Heart right ventricle (tissue), 16 donors: ENCODE measurements at places on chromosomes 2 and 18. TPM values are rescaled to one million over a fixed set of nuclear protein-coding genes. Genes with fewer than 3 reads are reported as not detected.
A peak's percentile ranks its signal among the peaks of the same experiment; 100 is the strongest.

DNA sequence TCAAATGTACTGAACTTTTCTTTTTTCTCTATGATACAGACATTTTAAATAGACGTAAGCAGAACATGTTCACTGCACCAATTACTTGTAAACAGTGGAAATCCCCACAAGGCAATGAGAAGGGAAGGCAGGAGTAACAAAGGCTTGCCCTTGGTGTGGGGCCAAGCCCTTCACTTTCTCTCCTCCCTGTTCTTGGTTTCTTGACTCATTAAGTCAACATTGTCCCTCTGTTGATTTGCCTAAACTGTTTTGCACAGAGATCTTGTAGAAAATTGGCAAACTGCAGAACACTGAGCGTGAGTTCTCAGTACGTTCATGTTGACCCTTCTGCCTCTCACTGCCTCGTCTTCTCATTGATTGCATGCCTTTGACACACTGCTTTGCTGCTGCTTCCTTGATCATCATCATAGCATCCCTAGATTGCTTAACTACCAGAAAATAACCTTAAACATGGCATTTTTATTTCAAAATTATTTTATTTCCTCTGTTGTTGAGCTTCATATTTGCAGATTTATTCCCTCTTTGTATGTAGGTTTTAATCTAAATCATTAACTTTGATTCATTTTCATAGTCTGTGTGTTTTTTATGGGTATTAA, 257.7 kb downstream of the PTGR3 start:
- no peaks in the 10 kb centered on the region for H3K36me3 ChIP-seq
- H3K27me3 ChIP-seq, result no peaks in the 10 kb centered on the region
- H3K4me3 ChIP-seq, result no peak overlapping the region
- H3K27ac ChIP-seq, result no peak overlapping the region
- no peak for DNase-seq

DNA sequence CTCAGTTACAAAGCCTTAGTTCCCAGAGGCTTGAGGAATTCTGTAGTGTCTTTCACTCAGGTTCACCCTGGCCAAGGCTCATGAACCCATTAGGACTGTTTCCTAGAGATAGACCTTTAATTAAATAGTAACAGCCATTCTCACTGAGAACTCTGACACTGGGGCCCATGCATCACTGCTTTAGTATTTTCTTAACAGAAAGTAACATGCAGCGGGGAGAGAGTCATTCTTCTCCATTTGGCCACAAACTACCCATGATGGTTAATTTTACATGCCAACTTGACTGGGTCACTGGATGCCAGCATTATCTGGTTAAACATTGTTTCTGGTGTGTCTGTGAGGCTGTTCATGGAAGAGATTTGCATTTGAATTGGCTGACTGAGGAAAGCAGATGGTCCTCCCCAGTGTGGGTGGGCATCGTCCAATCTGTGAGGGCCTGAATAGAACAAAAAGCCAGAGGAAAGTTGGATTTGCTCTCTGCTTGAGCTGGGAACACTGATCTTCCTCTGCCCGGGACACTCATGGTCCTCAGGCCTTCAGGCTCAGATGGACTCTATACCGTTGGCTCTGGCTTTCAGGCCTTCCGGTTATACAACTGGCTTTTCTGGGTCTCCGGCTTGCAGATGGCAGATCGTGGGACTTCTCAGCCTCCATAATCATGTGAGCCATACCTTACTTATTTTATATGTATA, 5.6 kb upstream of the CPLX4 start:
- H3K27ac ChIP-seq, result no peak overlapping the region
- no peaks in the 10 kb centered on the region for H3K4me1 ChIP-seq
- H3K4me3 ChIP-seq, result no peak overlapping the region
- peaks cover 32% of the 10 kb centered on the region for H3K36me3 ChIP-seq
- no peak for DNase-seq
- H3K27me3 ChIP-seq, result no peaks in the 10 kb centered on the region

Gene CRYGD
- not detected for total RNA-seq

Gene EIF4E2
- total RNA-seq, result 37.4 TPM

DNA sequence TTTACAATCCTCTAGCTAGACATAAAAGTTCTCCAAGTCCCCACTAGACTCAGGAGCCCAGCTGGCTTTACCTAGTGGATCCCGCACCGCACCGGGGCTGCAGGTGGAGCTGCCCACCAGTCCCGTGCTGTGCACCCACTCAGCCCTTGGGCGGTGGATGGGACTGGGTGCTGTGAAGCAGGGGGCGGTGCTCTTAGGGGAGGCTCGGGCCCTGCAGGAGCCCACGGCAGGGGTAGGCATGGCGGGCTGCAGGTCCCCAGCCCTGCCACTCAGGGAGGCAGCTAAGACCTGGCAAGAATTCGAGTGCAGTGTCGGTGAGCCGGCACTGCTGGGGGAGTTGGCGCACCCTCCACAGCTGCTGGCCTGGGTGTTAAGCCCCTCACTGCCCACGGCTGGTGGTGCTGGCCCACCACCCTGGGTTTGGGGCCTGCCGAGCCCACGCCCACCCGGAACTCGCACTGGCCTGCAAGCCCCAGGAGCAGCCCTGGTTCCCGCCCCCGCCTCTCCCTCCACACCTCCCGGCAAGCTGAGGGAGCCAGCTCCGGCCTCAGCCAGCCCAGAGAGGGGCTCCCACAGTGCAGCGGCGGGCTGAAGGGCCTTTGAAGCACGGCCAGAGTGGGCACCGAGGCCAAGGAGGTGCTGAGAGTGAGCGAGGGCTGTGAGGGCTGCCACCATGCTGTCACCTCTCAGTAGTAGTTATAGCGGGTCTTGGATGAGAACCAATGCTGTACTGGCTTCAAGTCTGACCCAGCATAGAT, 255.2 kb downstream of the CDH7 start:
- no peaks in the 10 kb centered on the region for H3K27me3 ChIP-seq
- DNase-seq, result peak; percentile 11
- H3K36me3 ChIP-seq, result no peaks in the 10 kb centered on the region
- H3K4me3 ChIP-seq, result no peak overlapping the region
- no peaks in the 10 kb centered on the region for H3K4me1 ChIP-seq
- H3K27ac ChIP-seq, result no peak overlapping the region

Gene ZBTB14
- total RNA-seq, result 8.6 TPM

GRCh38 chr18:42706029-42706608, 409.4 kb downstream of the RIT2 start:
- H3K27ac ChIP-seq, result no peak overlapping the region
- H3K4me1 ChIP-seq, result no peaks in the 10 kb centered on the region
- no peak overlapping the region for H3K4me3 ChIP-seq
- H3K27me3 ChIP-seq, result no peaks in the 10 kb centered on the region
- no peaks in the 10 kb centered on the region for H3K36me3 ChIP-seq

DNA sequence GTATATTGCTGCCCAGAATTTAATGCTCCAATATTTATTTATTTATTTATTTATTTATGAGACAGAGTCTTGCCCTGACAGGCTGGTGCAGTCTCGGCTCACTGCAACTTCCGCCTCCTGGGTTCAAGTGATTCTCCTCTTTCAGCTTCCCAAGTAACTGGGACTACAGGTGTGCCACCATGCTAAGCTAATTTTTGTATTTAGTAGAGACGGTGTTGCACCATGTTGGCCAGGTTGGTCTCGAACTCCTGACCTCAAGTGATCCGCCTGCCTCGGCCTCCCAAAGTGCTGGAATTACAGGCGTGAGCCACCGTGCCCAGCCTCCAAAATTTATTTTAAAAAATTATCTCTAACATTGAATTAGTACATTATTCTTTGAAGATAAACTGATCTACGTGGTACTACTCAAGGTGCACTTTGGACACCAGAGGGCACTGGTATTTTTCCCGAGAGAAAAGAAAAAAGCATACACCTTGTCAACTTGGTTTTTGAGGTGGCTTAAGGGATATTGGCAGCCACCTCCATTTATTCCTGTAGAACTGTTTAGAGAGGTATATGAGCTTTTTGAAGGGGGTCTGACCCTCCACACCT, 1.4 kb upstream of the IDH1 start:
- H3K27ac ChIP-seq, result peak overlapping the region; percentile 68
- H3K4me1 ChIP-seq, result peaks cover 14% of the 10 kb centered on the region
- H3K27me3 ChIP-seq, result no peaks in the 10 kb centered on the region

DNA sequence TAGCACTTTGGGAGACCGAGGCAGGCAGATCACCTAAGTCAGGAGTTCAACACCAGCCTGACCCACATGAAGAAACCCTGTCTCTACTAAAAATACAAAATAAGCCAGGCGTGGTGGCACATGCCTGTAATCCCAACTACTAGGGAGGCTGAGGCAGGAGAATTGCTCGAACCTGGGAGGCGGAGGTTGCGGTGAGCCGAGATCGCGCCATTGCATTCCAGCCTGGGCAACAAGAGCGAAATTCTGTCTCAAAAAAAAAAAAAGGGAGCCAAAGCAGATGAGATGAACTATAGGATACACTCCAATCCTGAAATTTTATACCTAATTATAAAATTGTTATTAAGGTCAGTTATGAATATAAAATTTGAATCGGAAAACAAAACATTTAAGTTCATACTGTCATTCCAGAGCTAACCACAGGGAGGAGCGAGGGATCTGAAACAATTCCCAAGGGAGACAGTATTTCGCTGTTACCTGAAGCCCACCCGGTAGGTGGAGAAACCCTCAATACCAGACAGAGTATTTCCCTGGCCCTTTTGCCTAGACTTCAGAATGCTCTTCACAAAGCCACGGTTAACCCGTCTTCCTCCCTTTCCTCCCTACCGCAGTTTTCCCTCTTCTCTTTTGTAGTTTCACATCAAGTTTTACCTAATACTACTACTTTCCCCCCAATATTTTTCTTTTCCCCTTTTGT, 1.4 kb downstream of the PPM1G start:
- peaks cover 35% of the 10 kb centered on the region for H3K4me1 ChIP-seq

DNA sequence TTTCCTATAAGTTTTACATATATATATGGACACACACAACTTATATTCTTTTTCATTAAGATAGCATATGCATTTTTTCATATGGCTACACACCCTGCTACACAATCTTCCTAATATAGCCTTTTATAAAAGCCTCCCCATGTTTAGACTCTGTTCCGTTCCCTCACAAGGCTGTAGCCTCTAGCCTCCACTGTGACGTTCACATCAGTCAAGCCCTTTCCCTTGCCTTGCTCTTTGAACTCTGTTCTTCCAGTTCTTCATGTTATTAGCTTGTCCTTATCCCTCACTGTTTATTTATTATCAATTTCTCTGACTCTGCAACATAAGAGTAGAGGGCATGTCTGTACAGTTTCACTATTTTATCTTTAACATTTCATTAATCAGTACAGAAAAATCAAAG, 38.9 kb downstream of the HADHB start:
- H3K27me3 ChIP-seq, result no peaks in the 10 kb centered on the region
- no peaks in the 10 kb centered on the region for H3K4me1 ChIP-seq
- no peak for DNase-seq
- H3K27ac ChIP-seq, result no peak overlapping the region
- no peak overlapping the region for H3K4me3 ChIP-seq

- no peaks in the 10 kb centered on the region for H3K4me1 ChIP-seq
- no peak overlapping the region for H3K27ac ChIP-seq
- no peaks in the 10 kb centered on the region for H3K27me3 ChIP-seq
- no peaks in the 10 kb centered on the region for H3K36me3 ChIP-seq
Measured at GRCh38 chr2:937530-937929, 13.1 kb upstream of the SNTG2 start.

- no peak within 1 kb of the TSS for H3K27ac ChIP-seq
- no peaks in the 10 kb centered on the region for H3K27me3 ChIP-seq
- H3K4me1 ChIP-seq, result no peaks in the 10 kb centered on the region
- peak; percentile 3 for DNase-seq
- no peaks in the 10 kb centered on the region for H3K36me3 ChIP-seq
Measured at GRCh38 chr18:26133652-26134051, at the start of gene PSMA8. Gene PSMA8, plus strand, starts transcription at chr18:26133869. Its CDS starts 97 bp downstream, at chr18:26133966.

DNA sequence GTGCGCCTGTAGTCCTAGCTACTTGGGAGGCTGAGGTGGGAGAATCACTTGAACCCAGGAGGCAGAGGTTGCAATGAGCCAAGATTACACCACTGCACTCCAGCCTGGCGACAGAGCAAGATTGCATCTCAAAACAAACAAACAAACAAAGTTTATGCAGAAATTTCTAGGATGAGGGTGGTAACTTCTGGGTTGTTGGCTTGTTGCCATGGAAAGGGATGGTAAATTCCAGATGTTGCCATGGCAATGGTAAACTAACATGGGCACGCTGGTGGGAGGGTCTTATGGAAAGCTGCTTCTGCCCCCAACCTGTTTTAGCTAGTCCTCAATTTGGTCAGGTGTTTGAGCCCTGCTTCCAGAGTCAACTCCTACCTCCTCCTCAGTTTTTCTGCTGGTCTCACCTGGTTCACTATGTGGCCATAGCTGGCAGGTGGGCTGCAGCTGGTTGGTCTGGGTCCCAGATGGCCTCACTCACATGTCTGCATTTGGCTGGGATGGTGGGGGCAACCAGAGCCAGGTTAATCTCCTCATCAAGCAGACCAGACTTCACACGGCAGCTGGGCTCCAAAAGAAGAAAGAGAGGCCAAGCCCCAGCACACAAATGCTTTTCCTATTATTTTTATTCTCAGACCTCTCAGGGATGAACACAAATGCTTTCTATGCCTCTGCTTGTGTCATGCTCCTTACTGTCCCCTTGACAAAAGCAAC, 26.6 kb upstream of the TEX44 start:
- no peak overlapping the region for H3K27ac ChIP-seq
- no peaks in the 10 kb centered on the region for H3K4me1 ChIP-seq
- no peaks in the 10 kb centered on the region for H3K27me3 ChIP-seq
- H3K4me3 ChIP-seq, result no peak overlapping the region
- no peaks in the 10 kb centered on the region for H3K36me3 ChIP-seq

GRCh38 chr2:201882353-201883090, 76.2 kb downstream of the CDK15 start:
- H3K4me1 ChIP-seq, result peaks cover 40% of the 10 kb centered on the region
- no peaks in the 10 kb centered on the region for H3K36me3 ChIP-seq
- peak overlapping the region; percentile 83 for H3K27ac ChIP-seq
- no peak overlapping the region for H3K4me3 ChIP-seq
- H3K27me3 ChIP-seq, result peaks cover 4% of the 10 kb centered on the region
- peak; percentile 54 for DNase-seq

GRCh38 chr18:45650321-45650720, 35.0 kb downstream of the SLC14A2 start:
- H3K27me3 ChIP-seq, result no peaks in the 10 kb centered on the region
- no peak overlapping the region for H3K4me3 ChIP-seq
- DNase-seq, result no peak
- no peak overlapping the region for H3K27ac ChIP-seq
- no peaks in the 10 kb centered on the region for H3K4me1 ChIP-seq

- H3K4me1 ChIP-seq, result no peaks in the 10 kb centered on the region
- H3K4me3 ChIP-seq, result no peak overlapping the region
- no peak for DNase-seq
- no peak overlapping the region for H3K27ac ChIP-seq
Measured at GRCh38 chr2:16739778-16740581, 74.3 kb upstream of the CYRIA start.

Gene LDLRAD4
- 54.4 TPM for total RNA-seq

GRCh38 chr2:8675543-8675942, 6.3 kb upstream of the ID2 start:
- no peak for DNase-seq
- peaks cover 40% of the 10 kb centered on the region for H3K4me1 ChIP-seq
- H3K36me3 ChIP-seq, result no peaks in the 10 kb centered on the region
- H3K4me3 ChIP-seq, result no peak overlapping the region
- H3K27me3 ChIP-seq, result no peaks in the 10 kb centered on the region

Gene CAMKMT
- total RNA-seq, result 5.8 TPM
